ENCODE measurements at places on chromosomes 11 and 22. TPM values are rescaled to one million over a fixed set of nuclear protein-coding genes. Genes with fewer than 3 reads are reported as not detected.
A peak's percentile ranks its signal among the peaks of the same experiment; 100 is the strongest.

Gene MFRP
- not detected for total RNA-seq

Gene RASD2
- 3.5 TPM for total RNA-seq

GRCh38 chr11:122354025-122354697 is 238.1 kb upstream of the BLID start:
- no peak for DNase-seq
- H3K27ac ChIP-seq = no peak overlapping the region
- H3K4me3 ChIP-seq = no peak overlapping the region
- no peaks in the 10 kb centered on the region for H3K36me3 ChIP-seq
- no peaks in the 10 kb centered on the region for H3K4me1 ChIP-seq

Gene LIF
- 0.27 TPM for total RNA-seq

DNA sequence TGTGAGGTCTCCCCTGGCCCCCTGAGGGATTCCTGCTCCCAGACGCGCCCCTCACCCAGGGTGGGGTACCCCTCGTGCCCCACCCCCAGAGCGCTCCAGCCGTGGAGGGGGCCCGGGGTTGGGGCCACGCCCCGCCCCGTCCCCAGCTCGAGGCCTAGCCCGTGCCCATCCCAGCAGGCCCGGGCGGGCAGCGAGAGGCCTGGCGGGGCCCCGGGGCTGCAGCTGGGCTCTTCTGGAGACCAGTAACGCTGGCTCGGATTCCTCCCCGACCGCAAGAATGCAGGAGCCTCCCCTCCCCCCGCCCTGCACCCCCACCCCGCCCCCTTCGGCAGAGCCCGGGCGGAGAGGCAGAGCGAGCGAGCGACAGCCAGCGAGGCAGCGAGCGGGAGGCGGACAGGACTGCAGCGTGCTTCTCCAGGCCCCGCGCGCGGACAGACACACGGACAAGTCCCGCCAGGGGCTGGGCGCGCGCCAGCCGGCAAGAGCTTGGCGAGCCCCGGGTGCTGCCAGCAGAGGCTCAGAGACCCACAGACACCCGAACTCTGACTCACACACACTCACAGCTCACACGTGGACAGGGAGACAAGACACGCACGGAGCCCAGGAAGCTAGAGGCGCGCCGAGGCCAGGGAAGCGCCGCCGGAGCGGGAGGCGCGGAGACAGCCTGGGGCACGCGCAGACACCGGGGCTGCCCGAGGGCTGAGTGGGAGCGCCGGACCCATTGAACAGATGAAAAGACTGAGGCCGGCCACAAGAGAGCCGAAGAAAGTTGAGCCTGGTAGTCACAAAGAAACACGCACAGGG is 15.2 kb downstream of the BCL9L start:
- peaks cover 80% of the 10 kb centered on the region for H3K4me1 ChIP-seq
- no peaks in the 10 kb centered on the region for H3K36me3 ChIP-seq
- peak overlapping the region; percentile 98 for H3K27ac ChIP-seq
- peak; percentile 90 for DNase-seq

DNA sequence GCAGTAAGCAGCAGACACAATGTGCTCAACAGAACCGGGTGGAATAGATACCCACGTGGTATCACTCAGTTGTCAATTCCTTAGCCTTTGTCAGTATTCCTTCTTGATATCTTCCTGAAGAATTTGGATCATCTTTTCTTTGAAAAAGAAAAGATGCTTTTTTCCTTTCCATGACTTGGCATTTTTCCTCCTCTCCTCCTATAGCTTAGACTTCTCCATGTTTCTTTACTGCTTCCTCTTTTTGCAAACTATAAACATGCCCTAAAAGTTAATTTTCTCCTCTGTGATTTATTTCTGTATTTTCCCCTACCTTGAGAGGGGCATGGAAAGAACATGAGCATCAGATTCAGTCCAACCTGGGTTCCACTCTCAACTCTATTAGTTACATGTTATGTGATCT is 11.7 kb downstream of the CBLIF start:
- no peak overlapping the region for H3K27ac ChIP-seq
- H3K36me3 ChIP-seq = no peaks in the 10 kb centered on the region
- H3K27me3 ChIP-seq = no peaks in the 10 kb centered on the region
- H3K4me1 ChIP-seq = no peaks in the 10 kb centered on the region

Gene VWCE
- 0.84 TPM for total RNA-seq

DNA sequence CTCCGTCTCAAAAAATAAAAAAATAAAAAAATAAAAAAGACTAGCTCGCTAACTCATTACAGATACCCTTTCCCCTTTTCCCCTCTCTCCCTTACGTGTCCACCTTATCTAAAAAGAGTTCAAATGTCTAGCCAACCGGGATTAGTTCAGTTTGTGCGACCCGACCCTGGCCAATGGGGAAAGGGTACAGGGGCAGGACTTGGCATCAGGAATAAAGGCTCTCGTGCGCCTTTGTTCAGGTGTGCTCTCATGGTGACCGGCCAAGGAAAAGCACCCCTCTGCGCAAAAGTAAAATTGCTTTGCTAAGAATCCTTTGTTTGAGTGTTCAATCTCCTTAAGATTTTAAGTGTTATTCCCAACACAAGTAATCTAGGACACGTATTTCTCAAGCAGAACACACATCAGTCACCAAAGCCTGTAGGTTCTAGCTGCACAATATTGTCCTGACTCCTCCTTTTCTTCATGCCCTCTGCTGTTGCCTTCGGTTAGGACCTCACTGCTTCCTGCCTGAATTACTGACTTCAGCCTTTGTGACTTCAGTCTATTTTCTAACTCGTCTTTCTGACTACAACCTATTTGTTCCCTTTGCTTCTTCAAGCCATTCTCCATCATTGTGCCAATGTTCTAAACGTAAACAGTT is 20.7 kb upstream of the CECR2 start:
- H3K27ac ChIP-seq = no peak overlapping the region
- DNase-seq = no peak
- no peaks in the 10 kb centered on the region for H3K4me1 ChIP-seq

Gene ISX
- not detected for total RNA-seq

Gene HOATZ
- not detected for total RNA-seq

DNA sequence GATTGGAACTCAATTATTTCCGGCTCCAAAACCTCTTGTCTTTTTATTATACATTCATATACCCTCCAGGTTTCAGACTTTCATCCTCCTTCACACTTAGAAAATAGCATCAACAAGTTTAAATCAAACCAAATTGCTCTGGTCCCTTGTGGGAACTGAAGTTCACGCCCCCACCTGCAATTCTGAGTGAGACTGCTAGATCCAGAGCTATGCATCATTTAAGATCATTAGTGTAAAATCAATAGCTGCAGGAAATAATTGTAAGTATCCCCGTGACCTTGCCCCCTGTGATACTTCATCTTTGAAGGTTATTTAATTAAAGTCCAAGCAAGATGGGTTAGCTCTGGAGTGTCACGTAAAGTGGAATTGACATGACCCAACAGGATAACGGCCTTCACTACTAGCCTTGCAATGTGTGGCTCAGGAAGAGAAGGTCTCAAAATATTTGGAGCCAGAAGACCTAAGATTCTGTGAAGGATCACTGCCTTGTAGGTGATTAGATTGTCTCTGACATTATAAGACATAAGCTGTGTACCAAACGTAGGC is 742.2 kb upstream of the LRRC4C start:
- no peak for DNase-seq
- no peak overlapping the region for H3K27ac ChIP-seq

Gene C11orf42
- total RNA-seq = not detected

DNA sequence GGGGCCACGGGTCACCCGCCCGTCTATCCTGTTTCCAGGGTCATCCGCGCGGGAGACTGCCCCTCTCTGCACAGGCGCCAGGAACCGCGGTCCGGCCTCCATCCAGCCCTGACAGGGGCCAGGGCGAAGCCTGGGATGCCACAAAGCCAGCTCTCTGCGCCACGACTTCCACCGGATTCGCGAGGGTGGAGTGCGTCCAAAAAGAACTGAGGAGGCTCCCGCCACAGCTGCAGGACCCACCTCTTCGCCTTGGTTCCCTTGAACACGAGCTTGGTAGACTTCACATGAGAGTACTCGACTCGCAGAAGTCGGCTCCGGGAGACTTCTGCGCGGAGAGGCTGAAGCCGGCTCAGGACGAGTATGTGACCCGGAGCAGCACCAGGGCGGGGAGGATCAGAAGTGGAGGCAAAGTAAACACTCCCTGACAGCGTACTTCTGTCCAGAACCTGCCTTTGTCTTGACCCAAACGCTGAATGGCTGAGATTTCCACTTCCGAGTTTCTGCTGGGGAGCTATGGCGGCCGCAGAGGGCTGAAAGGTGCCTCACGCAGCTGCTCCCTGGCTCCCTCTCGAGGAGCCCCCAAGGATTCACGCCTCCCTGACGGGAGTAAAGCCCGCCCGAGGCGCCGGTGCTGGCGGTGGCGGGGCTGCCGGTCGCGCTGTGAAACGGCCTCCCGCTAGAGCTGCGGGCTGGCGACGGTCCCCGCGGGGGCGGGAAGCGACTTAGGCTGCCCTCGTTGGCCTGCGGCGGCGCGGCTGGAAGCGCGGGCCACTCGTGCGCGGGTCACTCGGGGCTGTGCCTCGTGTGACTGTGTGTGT is 4566.7 kb upstream of the OR11H1 start:
- H3K27me3 ChIP-seq = no peaks in the 10 kb centered on the region
- no peak for DNase-seq
- H3K36me3 ChIP-seq = no peaks in the 10 kb centered on the region
- no peaks in the 10 kb centered on the region for H3K4me1 ChIP-seq

DNA sequence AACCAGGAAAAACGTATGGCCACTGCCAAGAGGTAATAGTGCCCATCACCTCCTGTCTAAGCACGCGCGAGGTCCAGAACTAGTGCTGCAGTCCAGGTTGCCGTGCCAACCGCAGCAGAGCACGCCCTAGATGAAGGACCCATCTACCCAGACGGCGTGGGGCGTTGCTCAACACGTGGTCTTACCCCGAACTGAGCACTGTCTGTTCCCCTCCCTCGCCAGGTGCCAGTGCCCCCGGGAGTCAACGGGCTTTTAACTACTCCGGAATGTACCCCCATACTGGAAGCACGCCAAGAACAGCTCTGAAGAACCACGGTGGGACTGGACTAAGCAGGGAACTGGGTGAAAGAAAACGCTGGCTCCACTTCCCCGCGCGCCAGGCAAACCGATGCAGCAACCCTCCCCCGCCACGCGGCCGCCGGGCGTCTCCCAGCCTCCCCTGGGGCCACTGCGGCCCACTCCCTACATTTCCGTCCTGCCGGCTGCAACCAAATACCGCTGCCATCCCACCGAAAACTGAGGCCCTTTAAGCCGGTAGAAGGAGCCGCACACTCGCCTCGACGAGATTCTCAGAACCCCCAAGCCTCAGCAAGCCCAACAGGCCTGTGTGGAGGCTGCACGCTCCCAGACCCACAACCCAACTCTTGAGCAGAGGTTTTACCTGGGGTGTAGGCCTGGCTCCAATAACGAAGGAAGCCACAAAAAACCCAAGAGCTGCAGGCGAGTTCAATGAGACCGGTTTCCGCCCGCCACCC is at the start of gene HSPA8:
HSPA8 (minus strand) TSS at position 734 of the 755 bp plus-strand sequence. CDS start 812 bp downstream, outside the sequence.
- H3K4me1 ChIP-seq = peaks cover 71% of the 10 kb centered on the region
- DNase-seq = peak; percentile 73
- no peaks in the 10 kb centered on the region for H3K27me3 ChIP-seq
- peak within 1 kb of the TSS; percentile 100 for H3K27ac ChIP-seq
- peaks cover 23% of the 10 kb centered on the region for H3K36me3 ChIP-seq

Gene CD3G
- total RNA-seq = 0.26 TPM

DNA sequence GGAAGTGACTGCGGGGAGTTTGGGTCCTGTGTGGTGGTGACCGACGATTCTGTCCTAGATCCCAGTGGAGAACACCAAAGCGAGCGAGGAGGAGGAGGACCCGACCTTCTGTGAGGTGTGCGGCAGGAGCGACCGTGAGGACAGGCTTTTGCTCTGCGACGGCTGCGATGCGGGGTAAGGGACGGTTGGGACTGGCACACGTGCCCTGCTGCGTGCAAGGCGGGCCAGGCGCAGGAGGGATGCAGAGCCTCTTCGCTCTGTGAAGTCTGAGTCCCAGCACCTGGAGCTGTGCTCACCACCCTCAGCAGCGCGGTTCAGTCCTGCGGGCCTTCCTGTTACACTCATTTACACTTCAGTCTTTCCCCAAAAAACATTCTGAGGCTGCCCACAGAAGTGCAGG is 16.2 kb downstream of the PHRF1 start:
- H3K4me1 ChIP-seq = no peaks in the 10 kb centered on the region
- no peak overlapping the region for H3K4me3 ChIP-seq
- no peaks in the 10 kb centered on the region for H3K27me3 ChIP-seq
- no peak for DNase-seq
- H3K36me3 ChIP-seq = peaks cover 99% of the 10 kb centered on the region
- no peak overlapping the region for H3K27ac ChIP-seq

DNA sequence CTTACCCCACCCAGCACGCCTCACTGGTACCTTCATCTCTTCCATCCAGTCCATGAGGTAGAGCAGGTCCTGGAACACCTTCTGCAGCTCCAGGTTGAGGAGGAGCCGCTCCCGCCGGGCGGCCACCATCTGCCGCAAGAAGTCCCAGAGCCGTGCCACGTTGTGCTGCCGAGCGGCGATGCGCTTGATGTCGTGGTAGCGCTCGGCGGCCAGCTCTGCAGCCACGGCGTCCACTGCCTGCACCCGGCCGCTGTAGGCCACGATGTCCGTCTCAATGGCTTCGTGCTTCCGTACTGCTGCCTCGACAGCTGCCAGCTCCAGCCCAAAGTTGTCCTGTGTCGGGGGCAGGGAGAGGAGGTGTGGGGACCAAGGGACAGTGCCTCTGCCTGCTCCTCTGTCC is 21.5 kb downstream of the SPTBN2 start:
- no peak overlapping the region for H3K4me3 ChIP-seq
- no peak overlapping the region for H3K27ac ChIP-seq
- H3K27me3 ChIP-seq = no peaks in the 10 kb centered on the region
- H3K36me3 ChIP-seq = no peaks in the 10 kb centered on the region
- DNase-seq = peak; percentile 43
- H3K4me1 ChIP-seq = no peaks in the 10 kb centered on the region

DNA sequence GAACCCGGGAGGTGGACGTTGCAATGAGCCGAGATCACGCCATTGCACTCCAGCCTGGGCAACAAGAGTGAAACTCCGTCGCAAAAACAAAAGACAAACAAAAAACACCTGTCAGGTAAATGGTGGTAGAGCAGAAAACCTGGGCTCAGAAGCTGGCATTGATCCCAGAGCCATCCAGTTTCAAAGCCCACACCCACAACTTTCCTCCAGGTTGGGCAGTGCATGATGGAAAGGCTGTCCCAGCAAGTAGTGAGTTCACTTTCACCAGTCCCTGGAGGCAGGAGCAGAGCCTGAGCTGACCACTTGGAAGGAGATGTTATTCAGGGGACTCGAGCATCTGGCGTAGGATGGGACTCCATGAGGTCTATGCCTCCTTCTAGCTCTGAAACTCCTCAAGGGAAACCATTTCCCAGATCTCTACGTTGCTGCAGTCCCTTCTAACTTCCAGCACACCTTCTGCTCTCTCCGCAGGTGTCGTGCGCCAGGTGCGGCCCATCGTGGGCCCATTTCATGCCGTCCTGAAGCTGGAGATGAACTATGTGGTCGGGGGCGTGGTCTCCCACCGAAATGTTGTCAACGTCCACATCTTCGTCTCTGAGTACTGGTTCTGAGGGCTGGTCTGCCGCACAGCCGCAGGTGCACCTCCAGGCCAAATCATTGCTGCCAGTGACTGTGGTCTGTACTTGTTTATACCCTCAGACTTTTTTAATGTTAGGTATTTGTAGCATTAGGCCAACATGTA is 71.6 kb upstream of the ATXN10 start:
- no peak overlapping the region for H3K27ac ChIP-seq
- no peaks in the 10 kb centered on the region for H3K36me3 ChIP-seq
- no peaks in the 10 kb centered on the region for H3K4me1 ChIP-seq
- no peak overlapping the region for H3K4me3 ChIP-seq

Measured in psoas muscle (tissue), 8 donors.